Stimulated activated CD8-positive, alpha-beta memory T cell treated with anti-CD3 and anti-CD28 coated beads, Interleukin-7, amount 100 ng/mL, for 4 hours (primary cell): ENCODE measurements at places on chromosomes 16 and 17.

DNA sequence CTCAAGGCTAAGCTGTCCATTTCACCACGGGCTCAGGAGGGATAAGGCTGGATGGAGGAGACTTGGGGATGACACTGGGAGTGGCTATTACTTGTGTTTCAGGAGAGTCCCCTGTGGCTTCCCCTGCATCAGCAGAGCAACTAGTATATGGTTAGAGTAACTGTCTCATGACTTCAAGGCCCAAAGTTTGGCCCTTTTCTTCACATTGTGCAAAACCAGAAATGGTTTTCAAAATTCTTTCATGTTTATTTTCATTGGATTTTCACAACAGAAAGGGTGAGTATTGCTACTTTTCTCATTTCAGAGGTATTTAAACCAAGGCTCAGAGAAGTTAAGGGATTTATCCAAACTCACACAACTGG lies 18.1 kb upstream of the TAC4 start:
- DNase-seq, result no peak

DNA sequence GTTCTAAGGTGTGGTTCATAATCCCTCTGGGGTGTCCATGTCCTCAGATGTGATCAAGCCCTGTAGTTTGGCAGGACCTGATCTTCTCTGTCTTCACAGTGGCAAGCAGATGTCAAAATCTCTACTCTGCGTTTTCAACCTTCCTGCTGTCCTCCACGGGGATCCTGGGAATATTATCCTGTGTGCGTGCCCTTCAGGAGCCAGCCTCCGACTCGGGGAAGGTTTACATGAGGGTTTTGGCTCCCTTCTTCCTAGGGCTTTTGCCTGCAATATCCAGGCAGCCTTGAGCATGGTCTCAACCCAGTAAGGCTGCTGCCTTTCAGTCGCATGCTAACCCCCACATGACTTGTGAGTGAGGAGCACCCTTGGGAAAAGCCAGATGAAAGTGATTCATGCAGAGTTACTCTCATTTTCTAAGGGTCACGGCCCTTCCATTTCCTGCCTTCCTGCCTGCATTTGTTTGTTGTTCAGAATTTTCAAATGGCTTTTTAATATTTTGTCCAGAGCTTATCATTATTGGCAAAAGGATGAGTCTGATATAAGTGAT lies 202.2 kb upstream of the CHMP6 start:
- peak; percentile 18 for DNase-seq

DNA sequence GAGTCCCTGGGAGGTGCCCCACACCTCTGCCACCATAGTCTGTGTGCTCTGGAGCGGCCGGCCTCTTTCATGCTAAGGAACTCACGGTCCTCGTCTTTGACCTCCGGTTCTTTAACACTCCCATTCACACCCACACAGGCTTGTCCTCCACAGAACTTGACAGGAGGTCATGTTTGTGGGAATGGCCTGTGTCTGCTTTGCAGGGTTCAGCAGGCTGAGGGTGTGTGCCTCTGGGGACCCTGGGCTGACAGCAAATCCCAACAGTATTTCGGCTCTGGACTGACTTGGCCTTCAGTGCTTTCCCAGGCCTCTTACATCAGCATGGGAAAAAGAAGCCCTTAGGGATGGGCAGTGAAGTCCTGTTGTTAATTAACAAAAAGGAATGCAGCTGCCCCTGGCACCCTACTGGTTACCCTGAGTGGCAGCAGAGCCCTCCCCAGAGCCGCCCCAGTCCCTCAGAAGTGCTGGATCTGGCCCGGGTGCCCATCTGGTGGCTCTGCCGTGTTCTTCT lies 35.4 kb upstream of the ADORA2B start:
- no peak for DNase-seq

- DNase-seq, result peak; percentile 45
Measured at GRCh38 chr16:50681021-50681885, at the start of gene SNX20. TSS of gene SNX20 (minus strand) at chr16:50681312. CDS start at chr16:50677526, 3,786 bp downstream.

GRCh38 chr17:36510636-36511035 lies 24.0 kb downstream of the MYO19 start:
- DNase-seq, result no peak
